ENCODE measurements at places on chromosomes 11 and 22.

DNA sequence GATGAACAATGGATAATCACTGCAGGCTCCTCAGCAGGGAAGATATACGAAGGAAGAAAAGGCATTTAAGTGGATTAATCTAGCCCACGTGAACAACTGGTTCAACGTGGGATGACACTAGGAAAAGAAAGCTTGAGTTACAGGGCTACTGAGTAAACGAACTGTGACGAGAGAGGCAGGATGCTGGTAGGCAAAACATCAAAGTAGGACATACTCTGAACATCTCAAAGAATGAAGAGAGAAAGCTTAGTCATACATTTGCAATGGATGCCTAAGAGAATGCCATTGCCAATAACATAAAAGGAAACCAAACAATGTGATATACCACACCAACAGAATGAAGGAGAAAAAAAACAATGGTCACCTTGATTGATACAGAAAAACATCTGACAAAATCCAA is 12.9 kb downstream of the USP28 start:
- DNase-seq = no peak

DNA sequence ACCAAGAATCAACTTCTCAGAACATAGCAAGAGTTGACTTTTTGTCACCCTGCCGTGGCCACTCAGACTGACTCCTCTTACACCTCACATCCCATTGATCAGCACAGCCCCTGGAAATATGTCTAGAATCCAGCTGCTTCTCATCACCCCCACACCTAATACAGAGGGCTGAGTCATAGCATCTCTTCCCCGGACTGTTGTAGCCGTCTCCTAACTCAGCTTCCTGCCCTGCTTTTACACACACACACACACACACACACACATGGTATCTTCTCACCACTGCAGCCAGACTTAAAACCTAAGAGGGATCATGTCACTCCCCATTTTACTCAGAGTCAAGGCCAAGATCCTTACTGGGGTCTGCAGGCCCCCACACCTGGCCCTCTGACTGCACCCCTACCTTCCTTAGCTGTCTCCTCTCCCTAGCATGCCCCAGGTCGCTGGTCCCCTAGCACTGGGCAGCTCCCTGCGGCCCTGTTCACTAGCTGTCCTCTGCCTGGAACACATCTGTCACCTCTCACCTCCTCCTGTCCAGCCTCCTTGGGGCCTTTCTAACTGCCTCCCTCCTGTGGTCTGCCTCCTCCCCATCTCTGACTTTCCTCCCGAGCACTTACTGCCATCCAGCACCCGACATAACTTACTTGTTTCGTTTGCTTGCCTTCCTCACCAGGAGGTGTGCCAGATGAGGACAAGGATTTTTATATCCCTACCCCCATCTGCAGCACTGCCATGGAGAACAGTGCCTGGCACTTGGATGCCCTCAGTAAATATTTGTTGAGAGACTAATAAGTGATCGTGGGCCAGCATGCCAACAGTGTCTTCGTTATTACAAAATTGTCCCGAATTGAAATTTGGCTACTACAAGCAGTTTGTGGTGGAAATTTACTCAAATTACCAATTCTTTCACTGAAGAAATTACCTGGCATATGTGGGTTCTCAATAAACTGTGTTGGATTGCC is 61.9 kb downstream of the BMAL1 start:
- DNase-seq = no peak

DNA sequence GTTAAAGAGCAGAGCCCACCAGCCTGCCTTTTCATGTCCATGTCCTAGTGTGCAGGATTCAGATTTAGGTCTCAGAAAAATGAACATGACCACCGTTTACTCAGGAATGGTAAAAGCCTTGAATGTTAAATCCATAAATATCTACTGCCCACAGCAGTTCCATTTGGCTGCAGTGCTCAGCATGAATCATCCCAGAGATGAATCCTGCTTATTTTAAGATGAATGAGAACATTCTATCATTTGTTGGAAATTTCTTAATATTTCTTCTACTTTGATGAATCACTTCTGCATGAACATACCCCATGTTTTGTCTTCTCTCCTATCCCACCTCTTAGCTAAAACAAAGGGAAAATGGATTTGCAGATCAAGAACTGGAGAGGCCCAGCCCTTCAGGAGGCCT is 47.5 kb upstream of the AQP11 start:
- no peak for DNase-seq

- no peak for DNase-seq
Measured at GRCh38 chr11:35661534-35661933, 1.0 kb upstream of the TRIM44 start.

DNA sequence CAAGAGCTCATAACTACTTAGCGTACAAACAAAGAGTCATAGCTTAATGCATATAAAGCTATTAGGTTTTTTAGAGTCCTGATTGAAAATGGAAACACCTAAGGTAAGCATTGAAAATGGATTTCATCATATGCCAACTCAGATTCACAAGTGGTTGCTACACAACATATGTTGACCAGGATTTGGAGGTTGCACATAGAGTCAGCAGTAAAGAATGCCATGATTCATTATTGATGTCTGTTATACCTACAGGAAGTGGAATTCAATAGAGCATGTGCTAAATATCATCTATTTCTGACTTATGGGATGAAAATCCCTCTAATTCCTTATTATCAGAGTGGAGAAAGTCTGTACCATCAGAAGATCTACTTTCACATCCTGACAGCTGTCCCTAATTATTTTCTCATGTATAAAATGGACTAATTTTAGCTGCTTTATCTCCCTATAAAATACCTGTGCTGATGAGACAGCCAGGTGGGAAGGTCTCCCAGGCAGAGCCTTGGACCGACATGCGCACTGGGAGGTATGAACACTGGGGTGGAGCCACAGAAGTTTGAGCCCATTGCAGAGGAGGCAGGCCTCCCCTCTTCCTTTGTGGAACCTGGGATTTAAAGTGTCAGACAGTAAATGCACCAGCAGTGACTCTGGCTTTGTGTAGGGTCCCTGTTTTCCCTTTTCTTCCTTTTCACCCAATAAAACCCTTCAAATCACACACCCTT is 204.2 kb downstream of the AASDHPPT start:
- DNase-seq = no peak
